Brain microvascular endothelial cell (primary cell): ENCODE measurements at places on chromosomes 5 and 9.

- no peak for DNase-seq
These were observed 23.8 kb downstream of the MACROH2A1 start for GRCh38 chr5:135375040-135375793.

DNA sequence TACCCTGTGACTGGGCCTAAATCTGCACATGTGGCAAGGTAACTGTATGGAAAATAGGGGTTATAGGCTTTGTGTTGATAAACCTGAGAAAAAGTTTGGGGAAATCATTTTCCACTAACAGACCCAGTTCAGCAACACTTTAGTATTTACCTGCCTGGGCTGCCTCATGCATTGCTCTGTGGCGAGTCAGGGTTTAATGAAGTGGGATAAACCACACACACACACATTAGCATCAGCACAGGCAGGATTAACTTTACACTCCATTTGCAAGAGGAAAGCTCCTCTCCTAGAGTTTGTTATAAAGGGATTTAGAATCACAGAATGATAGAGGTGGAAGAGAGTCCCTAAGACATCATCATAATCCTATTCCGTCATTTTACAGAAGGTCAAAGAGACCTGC, 20.0 kb upstream of the ZCCHC7 start:
- no peak for DNase-seq

DNA sequence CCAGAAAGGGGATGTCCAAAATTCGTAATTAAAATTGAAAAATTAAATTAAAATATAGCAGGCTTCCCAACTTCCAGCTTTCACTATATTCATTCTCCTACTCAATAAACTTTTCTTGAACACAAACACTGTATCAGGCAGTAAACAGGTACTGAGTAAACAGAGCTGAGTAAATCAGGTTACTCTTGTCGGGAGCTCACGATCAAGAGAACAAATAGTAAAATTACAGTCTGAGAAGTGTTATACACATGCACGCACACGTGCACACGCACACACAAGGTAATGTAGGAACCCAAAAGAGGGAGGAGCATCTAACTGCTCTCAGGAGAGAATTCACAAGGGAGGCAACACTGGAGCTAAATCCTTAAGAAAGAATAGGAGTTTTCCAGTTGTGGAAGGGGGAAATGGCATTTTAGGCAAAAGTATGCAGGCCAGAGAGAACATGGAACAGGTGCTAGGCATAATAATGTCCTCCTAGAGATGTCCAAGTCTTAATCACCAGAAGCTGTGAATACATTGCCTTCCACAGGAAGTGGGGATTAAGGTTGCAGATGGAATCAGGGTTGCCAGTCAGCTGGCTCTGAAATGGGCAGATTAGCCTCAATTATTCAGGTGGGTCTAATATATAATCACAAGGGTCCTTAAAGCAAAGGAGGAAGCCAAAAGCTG, 598.8 kb upstream of the BRINP1 start:
- DNase-seq = no peak

DNA sequence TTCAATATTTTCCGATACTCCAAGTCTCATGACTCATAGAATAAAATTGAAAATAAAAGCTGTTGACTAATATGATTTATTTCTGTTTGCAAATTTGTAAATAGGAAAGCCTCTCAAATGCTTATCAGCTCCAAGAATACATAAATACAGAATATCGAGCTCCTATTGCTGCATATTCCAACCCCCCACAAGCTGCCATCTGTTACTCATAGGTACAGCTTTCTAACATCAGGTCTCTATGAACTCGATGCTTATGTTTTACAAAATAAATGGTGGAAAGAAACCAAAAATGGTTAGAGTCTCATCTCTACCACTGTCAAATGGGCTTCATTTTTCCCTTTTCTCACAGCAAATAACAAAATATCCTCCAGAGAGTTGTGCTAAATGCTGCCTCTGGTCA, 631.6 kb upstream of the CDH18 start:
- DNase-seq = no peak

GRCh38 chr5:147555176-147555575, 45.3 kb upstream of the DPYSL3 start:
- no peak for DNase-seq
